ENCODE measurements at places on chromosomes 7 and 10.

DNA sequence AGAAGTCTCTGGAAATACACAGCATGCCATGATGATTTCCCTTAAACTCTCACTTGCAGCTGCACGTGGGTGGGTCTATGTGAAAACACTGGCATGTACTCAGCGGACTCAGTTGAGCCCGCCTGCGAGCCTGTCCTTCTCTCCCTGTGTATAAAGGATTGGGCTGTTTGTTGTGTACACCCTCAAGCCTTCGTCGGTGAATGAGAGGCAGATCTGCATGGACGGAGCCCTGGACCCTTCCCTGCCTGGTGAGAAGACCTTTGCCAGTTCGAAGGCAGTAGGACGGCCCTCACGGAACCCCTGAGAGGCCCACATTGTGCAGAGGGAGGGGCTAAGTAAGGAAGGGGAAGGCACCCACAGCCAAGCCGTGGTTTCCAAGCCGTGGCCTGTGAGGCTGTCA is 121.2 kb downstream of the WDFY4 start:
- DNase-seq = no peak

- no peak for DNase-seq
Observed at GRCh38 chr10:6929148-6929830, 349.2 kb upstream of the PRKCQ start.

DNA sequence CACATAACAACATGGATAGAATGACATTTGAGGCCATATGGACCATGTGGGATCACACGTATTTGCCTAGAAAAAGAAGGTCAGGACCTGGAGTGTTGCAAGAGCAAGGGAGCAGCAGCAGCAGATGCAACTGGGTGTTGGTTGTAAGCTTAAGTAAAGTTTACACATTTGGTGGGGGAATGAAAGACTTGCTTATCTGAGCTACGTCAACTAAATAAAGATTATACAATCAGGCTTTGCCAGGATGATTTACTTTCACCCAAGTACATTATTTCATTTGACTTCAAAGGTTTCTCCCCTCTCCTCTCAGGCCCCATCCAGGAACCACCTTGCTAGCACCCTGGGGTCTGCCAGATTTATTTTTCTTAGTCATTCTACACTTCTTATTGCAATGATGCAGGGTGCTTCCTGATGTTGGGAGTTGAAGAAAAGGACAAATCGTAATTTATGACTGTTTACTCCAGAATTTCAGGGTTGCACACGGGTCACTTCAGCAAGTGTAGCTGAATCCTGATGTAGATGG is 591.9 kb upstream of the IGFBP3 start:
- DNase-seq = no peak

DNA sequence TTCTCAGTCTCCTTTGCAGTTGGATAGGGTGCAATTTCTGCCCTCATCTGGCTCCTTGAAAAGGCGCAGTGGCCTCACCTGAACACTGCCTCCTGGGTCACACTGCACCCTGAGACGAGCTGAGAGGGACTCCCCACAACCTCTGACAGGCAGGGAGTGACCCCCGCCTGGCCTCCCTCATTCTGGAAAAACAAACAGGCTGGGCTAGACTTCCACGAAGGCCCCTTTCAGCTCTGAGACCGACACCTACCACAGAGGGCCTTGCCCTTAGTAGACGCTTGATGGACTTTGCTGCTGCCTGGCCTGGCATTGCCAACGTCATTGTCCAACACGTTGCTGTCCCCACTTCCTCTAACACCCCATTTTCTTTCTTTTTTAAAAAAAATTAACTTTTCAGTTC is 8.6 kb downstream of the FAM241B start:
- DNase-seq = no peak

DNA sequence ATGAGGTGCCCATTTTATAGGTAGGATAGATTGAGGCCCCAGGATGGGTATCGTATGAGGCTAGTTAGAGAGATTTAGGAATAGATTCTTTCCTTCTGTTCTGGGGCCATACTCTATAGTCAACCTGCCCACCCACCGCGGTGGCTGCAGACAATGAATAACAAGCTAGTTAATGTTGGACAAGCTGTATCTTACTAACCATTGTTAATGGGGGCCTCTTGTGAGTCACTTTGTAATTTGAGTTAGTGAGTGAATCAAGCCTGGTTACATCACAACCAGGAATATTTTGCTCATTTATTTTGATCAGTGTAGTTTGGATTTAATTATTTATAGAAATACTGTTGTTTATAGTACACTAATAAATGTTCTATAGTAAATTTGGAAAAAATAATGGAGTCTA is 7.3 kb downstream of the SORCS3 start:
- DNase-seq = no peak

- DNase-seq = no peak
Observed at GRCh38 chr10:125056161-125057132, 103.9 kb downstream of the CTBP2 start.

DNA sequence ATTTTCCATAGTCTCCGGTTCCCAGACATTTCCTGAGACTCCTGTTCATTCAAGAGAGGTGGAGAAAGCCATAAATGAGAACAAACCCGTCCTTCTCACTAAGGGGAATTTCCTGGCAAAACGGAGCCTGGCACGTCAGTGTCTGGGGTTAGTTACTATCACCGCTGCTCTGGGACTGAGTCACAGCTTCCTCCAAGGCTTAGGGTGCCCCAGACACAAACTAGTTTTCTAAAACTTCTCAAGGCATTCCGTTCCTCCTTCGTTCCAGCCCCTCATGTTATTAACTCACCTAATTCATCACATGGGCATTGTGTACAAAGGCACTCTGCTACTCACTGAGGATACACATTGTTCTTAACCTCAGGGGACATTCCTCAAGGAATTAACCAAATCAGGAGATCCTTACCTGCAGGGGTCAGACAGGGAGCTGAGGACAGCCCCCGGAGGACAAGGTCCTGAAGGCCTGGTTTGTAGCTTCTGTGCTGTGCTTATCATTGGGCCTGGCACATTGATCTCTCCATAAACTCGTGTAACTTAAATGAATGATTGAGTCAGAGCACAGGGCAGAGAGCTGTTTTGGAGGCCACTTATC is 103.0 kb upstream of the KLF6 start:
- peak; percentile 56 for DNase-seq

- no peak for DNase-seq
Observed at GRCh38 chr10:92530421-92530820, 43.5 kb downstream of the IDE start.
